ENCODE measurements at places on chromosomes 13 and 19.

- DNase-seq = no peak
These were observed 304.1 kb downstream of the ENOX1 start for GRCh38 chr13:43482641-43483040.

- no peak for DNase-seq
These were observed 9.4 kb downstream of the OPA3 start for GRCh38 chr19:45575216-45575615.

GRCh38 chr13:25247360-25247759, 39.9 kb downstream of the MTMR6 start:
- DNase-seq = no peak

GRCh38 chr13:29476046-29476445, 119.4 kb downstream of the SLC7A1 start:
- no peak for DNase-seq

DNA sequence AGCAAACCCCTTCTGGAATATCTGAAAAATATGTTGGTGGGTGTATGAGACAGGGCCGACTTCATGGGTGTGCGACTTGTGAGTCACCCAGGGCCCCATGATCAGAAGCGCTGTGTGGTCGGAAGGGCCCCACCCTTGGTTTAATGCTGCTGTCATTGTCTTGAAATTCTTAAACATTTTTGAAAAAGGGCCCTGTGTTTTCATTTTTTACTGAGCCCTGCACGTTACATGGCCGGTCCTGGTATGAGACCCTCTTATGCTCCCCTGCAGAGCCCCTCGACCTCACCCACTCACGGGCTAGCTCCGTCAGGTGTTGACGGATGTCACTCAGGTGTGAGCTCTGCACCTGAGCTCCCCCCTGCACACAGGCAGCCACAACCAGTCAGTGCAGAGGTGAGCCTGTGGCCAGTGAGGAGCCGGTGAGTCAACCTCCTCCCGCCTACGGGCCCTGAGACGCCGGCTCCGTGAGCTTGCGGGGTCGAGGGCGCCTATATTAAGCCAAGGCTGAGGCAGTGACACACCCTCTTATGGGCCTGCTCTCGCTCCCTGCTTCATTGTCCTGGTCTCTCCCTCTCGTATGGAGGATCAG, 27.7 kb downstream of the GADD45B start:
- DNase-seq = peak; percentile 73

- DNase-seq = no peak
These were observed 26.8 kb upstream of the TINCR start for GRCh38 chr19:5594521-5594950.

DNA sequence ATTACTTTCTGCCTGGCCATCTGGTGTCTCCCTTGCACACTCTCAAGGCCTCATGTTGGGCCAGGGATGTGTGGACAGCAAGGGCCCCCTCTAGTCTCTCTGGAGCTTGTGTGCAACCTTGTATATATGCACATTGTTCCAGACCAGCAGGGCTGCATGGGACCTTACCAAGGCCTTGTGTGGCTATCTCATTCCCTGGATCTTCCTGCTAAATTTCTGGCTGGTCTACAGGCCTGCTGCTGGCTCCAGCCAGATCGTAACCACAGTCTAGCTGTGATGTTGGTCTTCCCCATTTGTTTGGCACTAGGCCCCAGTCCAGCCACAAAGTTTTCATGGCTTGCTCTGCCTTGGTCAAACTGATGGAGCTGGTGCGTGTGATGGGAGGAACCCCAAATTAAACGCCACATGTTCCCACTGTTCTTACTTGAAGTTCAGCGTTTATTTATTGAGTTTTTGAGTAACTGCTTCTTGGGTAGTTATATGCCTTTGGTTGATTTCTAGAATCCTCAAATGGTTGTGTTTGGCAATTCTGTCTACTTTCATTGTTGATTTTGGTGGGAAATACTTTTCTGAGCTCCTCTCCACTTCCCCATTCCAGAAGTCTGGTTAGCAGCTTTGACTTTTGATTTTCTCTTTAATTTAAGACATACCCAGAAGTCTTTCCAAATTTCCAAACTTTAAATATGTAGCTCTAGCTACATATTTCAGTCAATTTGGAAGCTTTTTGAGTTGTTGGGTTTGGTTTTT, 56.4 kb downstream of the SIPA1L3 start:
- no peak for DNase-seq

DNA sequence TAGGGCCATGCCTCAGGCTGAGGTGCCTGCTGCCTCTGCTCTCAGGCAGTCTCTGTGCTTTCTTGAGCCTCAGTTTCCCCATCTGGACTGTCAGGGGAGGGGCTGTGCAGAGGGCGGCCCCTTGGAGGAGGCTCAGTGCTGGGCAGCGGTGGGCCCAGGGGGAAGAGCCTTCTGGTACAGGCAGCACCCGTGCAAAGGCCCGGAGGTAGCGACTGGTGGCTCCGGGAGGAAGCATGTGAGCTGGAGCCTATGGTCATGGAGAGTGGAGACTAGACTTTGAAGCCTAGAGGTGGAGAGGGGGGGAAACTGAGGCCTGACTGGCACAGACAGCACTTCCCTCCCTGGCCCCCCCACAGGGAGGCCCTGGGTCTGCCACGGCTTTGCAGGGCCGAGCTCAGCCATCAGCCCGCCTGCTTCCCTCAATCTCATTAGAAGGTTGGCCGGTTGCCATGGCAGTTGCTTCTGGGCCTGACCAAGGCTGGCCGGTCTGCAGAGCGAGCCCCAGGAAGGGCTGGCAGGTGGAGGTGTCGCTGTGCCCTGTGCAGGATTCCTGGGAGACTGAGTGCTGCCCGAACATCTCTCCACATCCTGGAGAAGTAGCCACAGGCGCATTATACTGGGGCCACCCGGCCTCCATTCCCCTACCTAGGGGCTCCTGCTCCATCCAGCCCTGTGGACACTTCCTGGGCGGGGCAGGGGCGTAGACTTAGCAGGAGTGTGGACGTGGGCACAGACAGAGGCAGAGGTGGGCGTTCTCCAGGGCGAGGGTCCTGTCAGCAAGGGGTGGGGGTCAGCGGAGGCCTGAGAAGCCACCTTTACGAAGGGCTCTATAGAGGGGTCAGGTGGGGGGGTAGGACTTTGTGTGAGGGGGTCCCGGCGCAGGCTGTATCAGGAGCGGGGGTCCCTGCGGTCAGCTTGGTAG, 53.2 kb downstream of the CRTC1 start:
- no peak for DNase-seq

DNA sequence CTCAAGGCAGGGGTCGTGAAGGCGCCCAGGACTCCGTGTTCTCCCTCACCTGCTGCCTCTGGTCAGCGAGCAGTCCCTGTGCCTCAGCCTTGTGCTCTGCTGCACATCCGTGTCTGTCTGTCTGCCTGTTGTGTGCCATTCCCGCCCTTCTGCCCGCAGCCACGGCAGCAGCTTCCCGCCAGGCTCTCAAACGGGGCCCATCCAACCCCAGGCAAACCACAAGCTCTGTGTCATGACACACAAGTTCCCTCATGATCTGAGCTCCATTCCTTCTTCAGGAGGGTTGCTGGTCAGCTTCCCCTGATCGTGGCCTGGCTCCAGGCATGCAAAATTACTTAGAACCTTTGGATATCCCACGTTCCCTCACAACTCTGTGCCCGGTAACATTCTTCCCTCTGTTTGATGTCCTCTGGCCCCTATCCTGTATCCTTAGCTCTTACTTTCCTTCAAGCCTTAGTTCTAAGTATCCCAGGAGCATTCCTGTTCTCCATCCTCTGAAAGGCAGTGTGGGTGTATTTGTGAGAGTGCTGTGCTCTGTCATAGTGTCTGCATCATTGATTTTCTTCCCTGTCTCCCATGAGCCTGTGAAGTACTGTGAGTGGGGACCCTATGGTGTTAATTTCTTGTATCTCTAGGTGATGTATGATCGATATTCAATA, 3.2 kb downstream of the GPR183 start:
- DNase-seq = peak; percentile 44

DNA sequence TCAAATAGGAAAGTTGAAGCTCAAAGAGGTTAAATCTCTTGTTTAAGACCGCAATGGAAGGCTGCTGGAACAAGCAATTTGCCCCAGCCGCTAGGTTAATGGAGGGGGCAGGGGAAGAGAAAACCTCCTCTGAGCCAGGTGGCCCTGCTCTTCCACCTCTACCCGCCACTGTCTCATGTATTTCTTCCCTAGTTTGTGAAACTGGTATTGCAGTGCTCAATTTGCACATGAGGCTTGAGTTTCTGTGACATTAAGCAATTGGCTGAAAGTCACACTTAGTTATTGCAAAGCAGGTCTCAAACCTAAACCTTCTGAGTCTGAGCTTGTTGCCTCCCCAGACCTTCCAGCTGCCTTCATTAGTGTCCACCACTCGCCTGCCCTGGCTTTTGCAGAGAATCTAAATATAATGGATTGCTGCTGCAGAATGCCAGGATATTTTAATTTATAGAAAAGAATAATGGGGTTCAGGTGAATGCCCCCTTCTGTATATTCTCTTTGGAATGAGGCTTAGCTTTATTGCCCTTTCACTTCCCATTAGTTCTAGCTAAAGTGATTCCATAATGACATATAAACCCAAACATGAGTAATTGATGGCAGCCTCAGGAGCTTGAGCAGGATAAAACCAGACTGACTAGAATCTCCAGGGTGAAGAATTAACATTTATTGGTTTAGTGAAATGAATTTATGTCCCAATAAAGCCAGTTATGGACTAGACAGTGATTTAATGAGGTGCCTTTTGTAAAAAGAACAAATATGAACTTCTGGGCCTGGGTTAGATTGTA, 27.0 kb upstream of the OLFM4 start:
- no peak for DNase-seq

DNA sequence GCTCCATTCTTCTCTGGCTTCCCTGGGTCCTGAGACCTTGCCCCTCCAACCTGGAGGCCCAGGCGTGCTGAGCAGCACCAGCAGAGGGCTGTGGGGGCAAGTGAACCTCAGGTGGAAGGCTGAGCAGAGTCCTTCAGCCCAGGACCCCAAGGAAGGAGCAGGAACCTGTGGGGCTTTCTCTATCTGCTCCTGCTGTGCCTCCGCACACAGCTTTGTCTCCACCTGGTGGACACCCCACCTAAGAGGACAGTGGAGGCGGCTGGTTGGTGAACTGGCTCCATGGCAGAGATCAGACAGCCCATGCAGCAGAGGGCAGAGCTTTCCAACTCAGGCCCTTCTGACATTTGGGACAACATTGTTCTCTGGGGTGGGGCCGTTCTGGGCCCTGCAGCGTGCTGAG, 19.7 kb downstream of the ZFR2 start:
- DNase-seq = no peak

GRCh38 chr13:108425056-108425455, 155.5 kb downstream of the TNFSF13B start:
- no peak for DNase-seq

DNA sequence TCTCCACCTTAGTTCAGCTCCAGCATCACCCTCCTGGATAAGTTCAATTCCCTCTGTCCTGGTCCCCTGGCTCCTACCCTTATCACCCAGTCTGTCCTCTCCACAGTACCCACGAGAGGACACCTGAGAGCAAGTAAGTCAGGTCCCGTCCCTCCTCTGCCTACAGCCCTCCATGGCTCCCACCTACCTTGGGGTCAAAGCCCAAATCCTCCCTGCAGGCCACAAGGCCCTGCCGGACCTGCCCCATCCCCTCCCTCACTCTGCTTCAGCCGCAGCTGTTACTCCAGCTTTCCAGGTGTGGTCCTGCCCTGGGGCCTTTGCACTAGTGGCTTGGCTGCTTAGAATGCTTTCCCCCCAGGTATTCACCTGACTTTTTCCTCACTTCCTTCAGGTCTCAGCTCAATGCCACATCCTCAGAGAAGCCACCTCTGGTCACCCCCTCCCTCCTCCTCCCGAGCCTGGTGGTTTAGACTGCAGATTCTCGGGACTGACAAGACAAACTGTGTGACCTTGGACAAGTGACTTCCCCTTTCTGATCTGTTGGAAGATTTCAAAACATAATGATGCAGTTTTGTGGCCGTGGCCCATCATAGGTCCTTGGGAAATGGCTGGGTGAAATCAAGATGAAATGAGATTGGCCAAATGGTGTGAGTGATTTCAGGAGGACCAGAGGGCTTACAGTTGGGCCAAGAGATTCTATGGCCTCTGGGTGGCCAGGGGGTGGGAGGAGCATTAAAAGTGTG, 3.6 kb downstream of the TUBB4A start:
- no peak for DNase-seq

DNA sequence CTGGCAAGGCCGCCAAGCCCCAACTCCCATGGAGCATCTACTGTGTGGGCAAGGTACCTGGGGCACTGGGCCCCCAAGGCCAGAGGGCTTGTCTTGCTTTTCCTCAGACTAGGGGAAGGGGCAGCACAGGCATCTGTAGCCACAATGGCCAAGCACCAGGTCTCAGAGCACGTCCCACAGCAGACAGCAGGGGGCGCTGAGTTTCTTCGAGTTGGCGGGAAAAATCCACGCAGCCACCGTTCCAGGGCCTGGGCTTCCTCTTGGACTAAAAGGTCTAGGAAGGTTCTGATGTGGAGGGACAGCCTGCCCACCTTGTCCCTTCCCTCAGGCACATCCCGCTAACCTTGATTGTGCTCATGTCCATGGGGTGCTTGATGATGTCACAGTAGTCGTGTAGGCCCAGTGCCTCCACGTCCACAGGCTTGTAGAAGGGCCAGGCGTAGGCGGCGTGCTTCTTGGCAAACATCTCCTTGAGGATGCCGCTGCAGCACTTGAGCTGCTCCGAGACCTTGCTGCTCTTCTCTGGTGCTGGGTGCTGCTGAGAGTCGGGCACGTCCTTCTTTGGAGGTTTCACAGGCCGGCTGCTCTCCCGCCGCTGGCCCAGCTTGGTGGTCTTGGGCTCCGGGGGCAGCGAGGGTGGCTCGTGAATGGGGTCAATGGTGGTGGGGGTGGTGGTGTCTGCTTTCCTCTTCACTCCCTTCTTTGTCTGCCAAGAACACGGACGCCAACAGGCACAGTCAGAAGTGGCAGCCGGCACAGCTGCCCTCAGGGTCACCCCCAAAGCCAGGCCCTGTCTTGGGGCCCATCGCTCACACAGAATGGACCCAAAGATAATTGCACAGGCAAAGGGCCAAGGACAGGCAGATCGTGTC, 32.0 kb upstream of the EPHX3 start:
- peak; percentile 40 for DNase-seq

Measured in activated effector memory CD4-positive, alpha-beta T cell treated with Interleukin-2 at 50 U/mL for 16 hours (primary cell).